HT-29 (cell line): ENCODE measurements at places on chromosomes 11 and 22. TPM values are rescaled to one million over a fixed set of nuclear protein-coding genes. Genes with fewer than 3 reads are reported as not detected.

The ARAP1 gene
- total RNA-seq: 109 and 161 TPM in 2 replicates

The NOX4 gene
- total RNA-seq: not detected in 2 replicates

The GUCY1A2 gene
- not detected in 2 replicates for total RNA-seq

The POU2AF2 gene
- total RNA-seq: 6.3 and 6.5 TPM in 2 replicates

The TMPRSS13 gene
- total RNA-seq: 2.8 and 3.1 TPM in 2 replicates

The VEGFB gene
- 49.2 and 53.7 TPM in 2 replicates for total RNA-seq

The MCAM gene
- total RNA-seq: 6.4 and 9.9 TPM in 2 replicates

The PHLDA2 gene
- total RNA-seq: 345 and 406 TPM in 2 replicates

The UQCC3 gene
- 124 and 141 TPM in 2 replicates for total RNA-seq

The WBP2NL gene
- not detected in 2 replicates for total RNA-seq

The CYP2R1 gene
- total RNA-seq: 7.2 and 9.7 TPM in 2 replicates

The PLAAT5 gene
- 0.21 and 0.79 TPM in 2 replicates for total RNA-seq

The IL18 gene
- 1.8 TPM in 2 replicates for total RNA-seq

The MS4A6A gene
- not detected in 2 replicates for total RNA-seq

The TRPM5 gene
- 1.7 and 1.8 TPM in 2 replicates for total RNA-seq

The SYCE3 gene
- total RNA-seq: not detected in 2 replicates

The SERGEF gene
- 26.0 and 30.9 TPM in 2 replicates for total RNA-seq

The NLRP6 gene
- not detected in 2 replicates for total RNA-seq

The SMC1B gene
- not detected in 2 replicates for total RNA-seq

The FAM227A gene
- total RNA-seq: 1.5 and 2.7 TPM in 2 replicates

The KDELR3 gene
- 20.0 and 31.4 TPM in 2 replicates for total RNA-seq

The MS4A12 gene
- total RNA-seq: not detected in 2 replicates

The SCGB1C1 gene
- not detected in 2 replicates for total RNA-seq

The PRSS23 gene
- 13.9 and 14.2 TPM in 2 replicates for total RNA-seq

The KCNE3 gene
- 59.1 and 79.2 TPM in 2 replicates for total RNA-seq

The KRTAP5-8 gene
- not detected in 2 replicates for total RNA-seq

The MICAL2 gene
- 150 and 153 TPM in 2 replicates for total RNA-seq

The NCF4 gene
- total RNA-seq: not detected in 2 replicates

The PRG3 gene
- not detected in 2 replicates for total RNA-seq

The KRTAP5-7 gene
- total RNA-seq: not detected in 2 replicates

The NPTXR gene
- total RNA-seq: 0.03 and 0.70 TPM in 2 replicates

The XKR3 gene
- total RNA-seq: not detected in 2 replicates

The RCOR2 gene
- 0.37 and 2.0 TPM in 2 replicates for total RNA-seq

The ZNF195 gene
- total RNA-seq: 50.8 and 51.1 TPM in 2 replicates

The DCHS1 gene
- 0.05 and 0.18 TPM in 2 replicates for total RNA-seq

The C11orf58 gene
- total RNA-seq: 107 and 117 TPM in 2 replicates

The NXPE2 gene
- not detected in 2 replicates for total RNA-seq

The KCNJ1 gene
- total RNA-seq: not detected in 2 replicates

The ARHGAP32 gene
- 44.2 and 48.2 TPM in 2 replicates for total RNA-seq

The KDM4E gene
- not detected in 2 replicates for total RNA-seq

The CYB5R3 gene
- 80.5 and 87.8 TPM in 2 replicates for total RNA-seq

The RPS6KA4 gene
- total RNA-seq: 149 and 158 TPM in 2 replicates

The LYVE1 gene
- not detected in 2 replicates for total RNA-seq
